Stimulated activated CD4-positive, alpha-beta T cell treated with anti-CD3 and anti-CD28 coated beads, Interleukin-15, amount 100 ng/mL, for 48 hours (primary cell): ENCODE measurements at places on chromosomes 7 and 10.

DNA sequence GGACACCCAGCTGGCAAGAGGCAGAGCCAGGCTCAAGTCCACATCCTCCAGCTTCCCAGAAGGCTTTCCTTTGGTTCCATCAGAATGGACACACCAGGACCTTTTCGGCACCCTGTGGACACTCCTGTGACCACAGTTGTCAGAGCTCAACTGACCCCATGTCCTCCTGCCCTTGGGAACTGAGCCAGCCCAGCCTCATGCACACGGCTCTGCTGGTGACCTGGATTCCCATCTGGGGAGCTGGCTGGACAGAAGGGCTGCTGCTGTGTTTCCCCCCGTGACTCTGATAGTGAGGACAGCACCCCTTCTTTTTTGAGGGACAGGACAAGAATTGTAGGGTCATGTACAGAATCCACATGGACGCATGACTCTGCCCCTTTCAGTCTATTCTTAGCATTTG lies 289.2 kb downstream of the WDR37 start:
- DNase-seq: no peak

DNA sequence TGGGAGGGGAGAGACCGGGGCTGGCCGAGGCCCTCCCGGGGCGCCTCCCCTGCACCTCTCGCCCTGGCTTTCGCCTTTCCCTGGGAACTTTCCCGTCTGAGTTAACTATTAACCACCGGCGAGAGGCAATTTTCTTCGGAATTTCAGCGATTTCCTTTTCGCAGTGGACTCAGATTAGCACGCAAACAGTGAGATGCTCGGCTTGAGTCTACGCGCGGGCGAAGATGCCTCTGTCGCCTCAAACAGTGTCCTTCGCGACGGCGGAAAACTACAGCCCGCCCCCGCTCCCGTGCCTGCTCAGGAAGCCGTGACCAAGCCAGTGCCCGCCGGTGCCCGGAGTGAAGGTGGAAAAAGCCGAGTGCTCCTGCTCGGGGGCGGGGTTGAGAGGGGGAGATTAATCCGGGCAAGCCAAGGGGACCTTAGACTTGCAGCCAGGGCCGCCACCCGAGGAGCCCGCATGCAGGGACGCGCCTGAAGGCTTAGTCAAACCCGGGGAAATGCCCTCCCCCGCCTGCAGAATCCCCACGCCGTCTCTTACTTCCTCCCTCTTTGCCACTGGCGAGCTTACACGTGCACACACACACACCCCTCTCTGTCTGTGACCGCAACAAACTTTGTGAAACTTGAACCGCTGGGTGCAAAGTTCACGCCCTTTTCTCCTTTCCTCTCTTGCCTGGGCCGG lies 14.5 kb upstream of the PAX2 start:
- DNase-seq: no peak

- no peak for DNase-seq
Observed at GRCh38 chr7:55325371-55325792, 39.8 kb upstream of the LANCL2 start.

- no peak for DNase-seq
Observed at GRCh38 chr10:3105166-3105565, 37.8 kb downstream of the PFKP start.

DNA sequence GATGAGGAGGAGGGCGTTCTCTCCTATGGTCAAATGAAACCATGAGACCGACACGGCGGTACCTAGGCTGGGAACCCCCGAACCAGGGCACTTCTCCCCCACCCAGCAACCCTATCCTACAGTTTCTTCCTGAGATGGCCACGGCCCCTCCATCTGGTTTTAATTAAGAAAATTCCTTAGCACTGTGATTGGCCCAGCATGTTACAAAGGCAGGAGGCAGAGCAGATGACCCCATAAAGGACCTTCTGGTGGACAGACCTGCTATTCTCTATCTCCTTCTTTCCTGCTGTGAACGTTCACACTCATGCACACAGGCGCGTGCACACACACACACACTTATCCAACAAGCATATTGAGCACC lies 129.4 kb downstream of the RGS10 start:
- no peak for DNase-seq

GRCh38 chr10:45058992-45059561 lies 58.4 kb downstream of the ZNF22 start:
- no peak for DNase-seq

GRCh38 chr10:76255241-76255640 lies 823.8 kb downstream of the LRMDA start:
- DNase-seq: no peak

GRCh38 chr10:118332948-118333710 lies 9.0 kb downstream of the FAM204A start:
- DNase-seq: no peak

- no peak for DNase-seq
Observed at GRCh38 chr10:71042699-71043098, 154.3 kb upstream of the PCBD1 start.

DNA sequence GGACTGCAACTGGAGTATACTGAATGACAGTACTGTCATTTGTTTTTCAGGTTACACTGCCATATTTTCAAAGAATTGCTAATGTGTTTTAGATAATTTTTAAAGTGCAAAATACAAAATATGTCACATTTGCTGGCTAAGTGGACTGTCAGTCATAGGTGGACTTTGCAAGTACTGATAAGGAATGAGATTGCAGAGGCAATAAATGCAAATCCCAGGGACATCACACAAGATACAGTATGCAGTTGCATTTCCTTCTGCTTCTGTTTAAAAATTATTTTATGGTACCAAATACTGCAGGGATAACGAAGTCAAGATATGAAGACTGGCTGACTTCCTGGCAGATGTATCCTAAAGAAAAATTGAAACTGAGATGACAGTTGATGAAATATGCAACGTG lies 237.6 kb upstream of the MAGI2 start:
- no peak for DNase-seq

- no peak for DNase-seq
Observed at GRCh38 chr10:112282086-112282485, 1.1 kb upstream of the TECTB start.

GRCh38 chr7:39164887-39165286 lies 187.2 kb downstream of the POU6F2 start:
- DNase-seq: no peak

DNA sequence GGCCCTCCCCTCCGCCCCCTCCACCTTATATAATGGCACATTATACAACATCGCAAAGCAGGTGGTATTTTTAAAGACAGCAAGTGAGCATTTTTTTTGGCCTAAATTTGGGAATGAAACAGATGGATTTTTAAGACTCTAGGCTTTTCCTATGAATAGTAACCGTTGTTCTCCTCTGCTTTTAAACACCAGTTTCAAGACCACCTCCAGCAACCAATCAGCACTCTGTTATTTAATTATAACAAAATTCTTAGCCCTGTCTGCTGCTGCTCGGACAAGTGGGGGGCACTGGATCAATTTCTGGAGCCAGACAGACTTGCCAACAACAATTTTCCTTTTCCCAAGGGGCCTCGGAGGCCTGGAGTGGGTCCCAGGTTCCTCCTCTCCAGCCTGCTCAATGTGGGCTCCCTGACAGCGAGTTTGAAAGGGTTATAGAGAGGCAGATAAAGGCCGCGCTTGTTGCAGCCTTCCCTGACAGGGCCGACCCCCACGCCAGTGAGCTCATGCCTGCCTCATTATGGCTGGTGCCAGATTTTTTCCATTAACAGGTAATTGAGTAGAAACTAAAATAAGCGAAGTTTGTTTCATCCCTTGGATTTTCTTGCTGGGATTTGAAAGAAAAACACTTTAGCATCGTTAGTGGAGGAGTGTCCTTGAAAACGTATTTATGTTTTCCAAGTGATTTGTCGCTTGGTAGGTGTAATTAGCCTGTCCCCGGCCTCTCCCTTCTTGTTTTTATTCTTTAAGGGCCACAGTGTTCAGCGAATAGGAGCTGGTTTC lies 227.3 kb downstream of the TCF7L2 start:
- DNase-seq: no peak

GRCh38 chr7:1572111-1572822 lies 2.4 kb upstream of the PSMG3 start:
- no peak for DNase-seq

DNA sequence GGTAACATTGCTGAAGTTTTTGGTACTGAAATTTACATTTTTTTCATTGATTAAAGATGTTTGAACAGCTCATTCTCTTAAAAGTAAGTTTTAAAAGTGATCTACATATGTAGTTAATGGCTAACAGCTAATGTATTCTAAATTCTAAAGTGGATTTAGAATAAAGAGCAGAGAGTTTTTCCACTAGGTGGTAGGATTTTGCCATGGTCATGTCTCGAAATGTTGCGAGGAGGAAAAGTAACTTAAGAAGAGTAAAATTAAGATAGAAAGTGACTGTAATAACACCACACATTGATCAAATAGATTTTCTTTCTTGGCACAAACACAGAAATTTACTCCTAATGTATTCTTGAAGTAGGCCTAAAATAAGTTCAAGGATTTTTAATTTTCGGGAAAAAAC lies 19.8 kb downstream of the LSMEM1 start:
- no peak for DNase-seq

- DNase-seq: no peak
Observed at GRCh38 chr10:92834331-92834730, 14.0 kb upstream of the EXOC6 start.

DNA sequence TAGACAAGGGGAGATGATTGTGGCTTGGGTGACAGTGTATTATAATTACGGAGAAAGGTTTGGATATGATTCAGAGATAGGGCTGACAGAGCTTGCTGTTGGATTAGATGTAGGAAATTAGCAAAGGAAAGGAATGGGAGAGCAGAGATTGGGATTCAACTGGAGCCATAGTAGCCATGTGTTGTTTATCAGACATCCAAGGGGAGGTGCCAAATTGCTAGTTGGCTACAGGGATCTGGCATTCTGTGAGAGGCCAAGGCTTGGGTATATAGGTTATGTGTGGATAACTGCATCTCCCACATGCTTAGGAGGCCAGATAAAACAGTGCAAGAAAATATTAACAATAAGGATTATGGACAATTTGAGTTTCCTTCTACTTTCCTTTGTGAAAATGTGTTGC lies 34.9 kb downstream of the CSGALNACT2 start:
- DNase-seq: no peak

GRCh38 chr7:86913709-86914108 lies 145.7 kb downstream of the ELAPOR2 start:
- no peak for DNase-seq

GRCh38 chr10:48564466-48565160 lies 40.3 kb downstream of the ARHGAP22 start:
- DNase-seq: no peak

- DNase-seq: no peak
Observed at GRCh38 chr10:131071721-131072120, 239.8 kb downstream of the TCERG1L start.

DNA sequence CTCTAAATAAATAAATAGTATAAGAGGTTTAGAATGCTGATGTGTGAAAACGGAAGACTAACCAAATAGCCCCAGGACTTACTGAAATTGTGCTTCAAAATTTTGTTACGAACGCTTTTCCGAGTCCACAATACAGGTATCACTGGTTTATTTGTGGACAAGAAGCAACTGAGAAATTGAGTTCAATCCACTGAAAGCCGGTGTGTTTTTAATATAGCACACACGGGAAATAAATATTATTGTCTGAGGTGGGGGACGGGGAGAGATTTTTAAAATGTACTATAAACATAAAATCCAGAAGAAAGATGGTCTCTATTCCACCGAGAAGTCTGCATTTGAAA lies 598 bp downstream of the SLC16A12 start:
- DNase-seq: no peak

DNA sequence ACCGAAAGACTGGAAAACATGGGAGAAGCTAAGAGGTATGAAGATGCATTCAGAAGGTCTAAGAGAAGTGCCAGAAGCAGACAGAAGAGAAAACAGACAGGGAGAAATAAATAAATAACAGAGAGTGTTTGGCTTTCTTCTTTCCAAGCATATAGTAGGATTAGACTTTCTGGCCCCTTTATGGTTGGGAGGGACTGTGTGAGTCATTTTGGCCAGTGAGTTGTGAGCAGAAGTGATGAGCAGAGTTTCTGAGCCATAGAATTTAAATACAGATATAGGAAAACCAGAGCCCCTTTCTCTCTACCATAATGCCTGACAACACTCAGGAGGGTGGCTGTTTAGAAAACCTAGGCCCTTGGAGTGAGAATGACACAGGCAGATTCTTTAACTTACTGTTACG lies 171.0 kb downstream of the PPP1R17 start:
- no peak for DNase-seq

DNA sequence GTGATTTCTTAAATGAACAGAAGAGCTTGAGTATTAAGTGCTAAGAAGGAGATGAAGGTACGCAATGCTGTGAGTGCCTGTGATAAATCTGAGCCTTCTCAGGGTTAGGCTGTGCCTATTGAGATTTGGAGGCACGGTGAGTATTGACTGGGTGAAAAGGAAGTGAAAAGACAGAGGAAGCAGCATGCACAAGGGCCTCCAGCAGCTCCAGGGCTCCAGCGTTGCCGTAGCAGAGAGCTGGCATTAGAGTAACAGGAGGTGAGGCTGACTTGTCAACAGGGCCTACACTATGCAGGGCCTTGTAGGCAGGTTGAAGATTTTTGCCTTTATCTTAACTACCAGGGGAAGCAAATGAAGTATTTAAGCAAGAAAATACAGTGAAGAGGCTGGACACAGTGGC lies 54.1 kb upstream of the PDCD4 start:
- DNase-seq: no peak

DNA sequence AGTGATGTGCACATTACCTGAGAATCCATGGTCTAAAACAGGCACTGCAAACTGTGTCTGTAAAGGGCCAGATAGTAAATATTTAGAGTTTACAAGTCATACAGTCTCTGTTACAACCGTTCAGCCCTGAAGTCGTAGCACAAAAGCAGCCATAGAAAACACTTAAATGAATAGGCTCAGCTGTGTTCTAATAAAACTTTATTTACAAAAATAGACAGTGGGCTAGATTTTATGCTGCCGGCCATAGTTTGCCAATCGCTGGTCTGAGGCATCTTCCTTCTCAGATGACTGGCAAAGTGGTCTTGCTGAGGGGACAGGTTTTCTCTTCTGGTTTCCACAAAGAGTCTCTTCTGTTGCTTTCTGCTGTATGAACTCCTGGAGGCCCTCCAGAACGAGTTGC lies 121.7 kb downstream of the EMX2 start:
- no peak for DNase-seq

DNA sequence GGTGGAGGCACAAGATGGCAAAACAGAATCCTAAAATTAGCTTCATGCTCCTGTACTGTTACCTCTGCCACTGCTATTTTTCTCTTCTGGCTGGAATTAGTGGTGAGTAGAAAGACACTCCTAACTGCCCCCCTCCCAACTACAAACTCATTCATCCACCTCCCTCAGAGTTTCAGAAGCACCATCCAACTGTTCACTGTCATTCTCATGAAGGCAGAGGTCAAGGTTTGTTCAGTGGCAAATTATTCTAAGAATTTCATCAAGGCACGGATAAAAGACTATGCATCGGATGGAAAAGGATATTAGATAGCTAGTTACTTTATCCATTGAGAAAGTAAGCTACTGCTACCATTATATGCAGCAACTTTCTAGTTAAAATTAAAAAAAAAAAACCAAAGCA lies 59.7 kb downstream of the LRGUK start:
- no peak for DNase-seq

- no peak for DNase-seq
Observed at GRCh38 chr7:130369110-130369711, 11.1 kb upstream of the CPA1 start.

DNA sequence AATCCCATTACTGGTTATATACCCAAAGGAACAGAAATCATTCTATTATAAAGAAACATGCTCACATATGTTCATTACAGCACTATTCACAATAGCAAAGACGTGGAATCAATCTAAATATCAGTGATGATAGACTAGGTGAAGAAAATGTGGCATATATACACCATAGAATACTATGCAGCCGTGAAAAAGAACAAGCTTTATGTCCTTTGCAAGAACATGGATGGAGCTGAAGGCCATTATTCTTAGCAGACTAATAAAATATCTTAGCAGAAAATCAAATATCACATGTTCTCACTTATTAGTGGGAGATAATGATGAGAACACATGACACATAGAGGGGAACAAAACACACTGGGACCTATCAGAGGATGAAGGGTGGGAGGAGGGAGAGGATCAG lies 38.8 kb downstream of the CAPZA2 start:
- no peak for DNase-seq
